Esophagus muscularis mucosa (tissue), 4 donors: ENCODE measurements at places on chromosomes 5 and 9.

DNA sequence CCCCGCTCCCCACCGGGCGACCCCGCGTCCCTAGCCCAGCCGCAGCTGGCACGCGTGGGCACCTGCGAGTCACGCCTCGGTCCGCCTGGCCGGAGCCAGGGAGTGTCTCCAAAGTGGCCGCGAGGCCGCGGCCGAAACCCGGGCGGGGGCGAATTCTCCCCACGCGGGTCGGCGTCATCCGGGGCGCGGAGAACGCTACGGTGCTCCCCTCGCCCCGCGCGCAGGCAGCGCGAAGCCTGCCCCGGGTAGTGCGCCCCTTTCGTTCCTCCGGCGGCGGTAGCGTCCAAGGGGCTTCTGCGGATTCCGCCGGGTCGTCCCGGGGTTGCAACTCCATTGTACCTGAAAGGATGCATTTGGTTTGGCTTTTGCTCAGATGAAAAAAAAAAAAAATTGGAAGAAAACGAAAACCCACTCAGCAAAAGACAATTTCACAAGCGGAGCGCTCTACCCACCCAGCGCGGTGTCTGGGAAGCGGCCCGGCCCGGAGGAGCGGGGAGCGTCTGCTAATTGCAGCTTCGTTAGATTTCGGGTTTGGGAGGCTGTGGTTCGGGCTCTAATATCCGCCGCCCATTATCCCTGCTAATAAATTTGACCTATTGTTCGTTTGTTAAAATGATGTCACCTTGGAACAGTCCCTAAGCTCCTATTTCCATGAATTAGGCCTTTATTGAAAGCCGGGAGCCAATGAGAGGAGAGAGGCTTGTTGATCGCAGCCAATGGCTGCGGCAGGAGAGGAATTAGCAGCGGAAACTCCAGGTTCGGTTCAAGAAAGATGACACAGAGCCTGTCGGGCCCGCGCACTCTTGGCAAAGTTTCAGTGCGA is at the start of gene TLX3:
Gene TLX3, plus strand, starts transcription at position 796 of the 823 bp plus-strand sequence. CDS start 118 bp downstream, outside the sequence.
- DNase-seq: no peak

- DNase-seq: no peak
Measured at GRCh38 chr5:4487581-4487980, 652.5 kb upstream of the ADAMTS16 start.

DNA sequence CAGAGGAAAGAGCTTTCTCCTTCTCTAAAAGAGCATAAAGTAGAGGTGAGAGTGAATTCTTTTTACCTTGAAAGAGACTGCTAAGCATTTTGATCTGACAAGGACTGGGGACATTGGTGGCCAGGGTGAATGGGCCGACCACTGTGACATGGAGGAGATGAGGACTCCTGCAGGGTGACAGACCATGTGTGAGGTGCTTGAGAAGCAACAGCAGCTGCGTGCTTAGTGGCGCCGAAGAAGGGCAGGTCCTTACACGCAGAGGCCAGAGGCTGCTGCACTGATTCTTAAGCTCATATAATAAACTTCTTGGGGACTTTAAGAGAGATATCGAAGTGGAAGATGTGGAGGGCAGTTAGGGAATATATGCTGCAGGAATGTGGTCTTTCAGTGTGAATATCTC is 8.7 kb upstream of the JAKMIP2 start:
- no peak for DNase-seq

DNA sequence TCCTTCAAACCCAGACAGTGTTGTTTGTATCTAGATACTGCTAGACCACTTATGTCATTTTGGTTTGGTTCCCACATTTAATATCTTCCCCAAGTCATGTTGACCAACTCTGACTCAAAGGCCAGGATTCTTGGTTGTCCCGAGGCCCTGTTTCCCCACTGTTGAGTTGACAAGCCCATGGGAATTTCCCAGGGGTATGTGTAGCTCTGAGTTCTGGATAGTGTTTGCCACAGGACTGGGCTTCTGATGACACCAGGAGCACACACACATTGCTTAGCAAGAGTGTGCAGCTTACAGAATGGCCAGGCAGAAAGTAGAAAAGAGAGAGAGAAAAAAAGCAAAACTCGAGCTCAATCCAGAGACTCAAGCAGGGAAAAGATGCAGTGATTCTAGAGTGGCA is 214.4 kb downstream of the NXNL2 start:
- peak; percentile 85 for DNase-seq

- no peak for DNase-seq
Measured at GRCh38 chr5:160165137-160166068, 46.2 kb upstream of the PWWP2A start.

GRCh38 chr9:16509997-16510396 is 360.5 kb downstream of the BNC2 start:
- no peak for DNase-seq

DNA sequence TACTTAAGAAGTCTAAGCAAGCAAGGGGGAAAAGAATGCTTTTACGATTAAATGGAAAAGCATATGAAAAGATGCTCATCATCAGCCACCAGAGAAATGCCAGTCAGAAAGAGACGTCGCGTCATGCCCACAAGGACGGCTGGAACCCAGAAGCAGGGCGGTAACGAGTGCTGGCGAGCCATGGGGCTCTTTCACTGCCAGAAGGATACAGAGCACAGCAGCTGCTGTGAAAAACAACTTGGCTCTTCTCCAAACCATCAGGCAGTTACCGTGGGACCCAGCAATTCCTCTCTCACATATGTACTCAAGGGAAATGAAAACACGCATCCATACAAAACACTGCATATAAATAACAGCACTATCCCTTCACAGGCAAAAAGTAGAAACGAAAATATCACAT is 95.5 kb downstream of the CAMSAP1 start:
- no peak for DNase-seq

DNA sequence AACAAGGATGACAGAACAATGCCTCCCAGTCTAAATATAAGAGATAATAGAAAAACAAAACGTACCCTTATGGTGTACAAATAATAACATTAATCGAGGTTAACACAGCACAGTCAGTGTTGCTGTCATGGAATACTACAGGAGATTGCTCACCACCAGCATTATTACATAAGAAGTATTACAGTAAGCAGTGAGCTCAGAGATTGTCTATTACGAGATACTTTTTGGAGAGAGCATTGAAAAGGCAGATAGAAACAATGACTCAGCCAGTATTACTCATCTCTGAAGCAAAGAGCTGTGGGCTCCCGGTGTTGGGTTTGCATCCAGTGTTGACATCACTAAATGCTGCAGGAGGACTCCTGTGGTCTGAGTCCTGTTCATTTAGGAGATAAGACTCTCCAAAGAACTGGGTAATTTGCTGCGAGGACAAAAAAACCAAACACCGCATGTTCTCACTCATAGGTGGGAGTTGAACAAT is 191.9 kb upstream of the SEMA6A start:
- no peak for DNase-seq

GRCh38 chr5:128782446-128782845 is 182.8 kb upstream of the SLC27A6 start:
- no peak for DNase-seq

DNA sequence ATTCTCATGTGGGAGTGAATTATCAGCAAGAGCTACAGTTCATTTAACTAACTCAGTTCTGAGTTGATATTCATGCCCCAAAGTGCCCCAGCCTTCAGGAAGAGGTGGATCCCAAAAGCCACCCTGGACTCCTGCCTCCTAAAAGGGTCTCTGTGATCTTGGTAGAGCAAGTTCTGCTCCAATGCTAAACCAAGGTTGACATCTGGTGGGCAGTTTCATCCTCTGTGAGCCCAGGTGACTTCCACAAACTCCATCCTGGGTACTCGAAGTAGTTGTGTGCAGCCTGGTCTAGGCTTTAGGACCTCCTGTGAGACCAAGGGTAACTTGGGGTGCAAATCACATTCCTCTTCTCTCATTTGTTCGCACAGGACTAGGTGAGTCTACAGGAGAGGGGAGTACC is 816.8 kb downstream of the MTRR start:
- DNase-seq: no peak

DNA sequence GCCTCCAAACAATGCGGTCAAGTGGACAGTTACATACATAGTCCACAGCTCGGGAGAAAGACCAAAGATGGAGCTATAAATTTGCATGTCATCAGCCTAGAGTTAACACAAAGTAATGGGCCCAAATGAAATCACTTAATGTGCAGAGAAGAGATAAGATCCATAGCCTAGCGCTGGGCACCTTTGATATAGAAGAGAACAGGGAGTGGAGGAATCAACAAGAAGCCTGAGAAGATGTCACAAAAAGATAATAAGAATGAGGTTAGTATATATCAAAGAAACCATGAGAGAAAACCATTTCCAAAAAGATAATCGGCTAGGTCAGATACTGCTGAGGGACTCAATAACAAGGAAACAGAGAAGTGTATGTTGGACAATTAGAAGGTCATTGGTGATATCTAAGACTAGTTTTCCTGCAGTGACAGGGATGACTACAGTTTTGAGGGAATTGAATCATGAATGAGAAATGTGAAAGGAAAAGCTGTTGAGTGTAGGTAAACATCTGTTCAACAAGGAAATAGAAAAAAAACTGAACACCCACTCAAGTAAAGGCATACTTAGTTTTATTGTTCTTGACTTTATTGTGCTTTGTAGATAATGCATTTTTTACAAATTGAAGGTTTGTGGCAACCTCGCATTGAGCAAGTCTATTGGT is 68.7 kb upstream of the CDH6 start:
- DNase-seq: no peak

GRCh38 chr9:136609838-136610311 is 52.8 kb upstream of the EGFL7 start:
- no peak for DNase-seq

GRCh38 chr9:127915801-127916719 is 781 bp downstream of the ST6GALNAC4 start:
- no peak for DNase-seq

GRCh38 chr5:62450259-62450658 is 37.7 kb downstream of the IPO11 start:
- DNase-seq: no peak

- DNase-seq: no peak
Measured at GRCh38 chr5:172855597-172856292, 21.7 kb downstream of the ERGIC1 start.

- no peak for DNase-seq
Measured at GRCh38 chr9:117796681-117797080, 92.5 kb downstream of the TLR4 start.

DNA sequence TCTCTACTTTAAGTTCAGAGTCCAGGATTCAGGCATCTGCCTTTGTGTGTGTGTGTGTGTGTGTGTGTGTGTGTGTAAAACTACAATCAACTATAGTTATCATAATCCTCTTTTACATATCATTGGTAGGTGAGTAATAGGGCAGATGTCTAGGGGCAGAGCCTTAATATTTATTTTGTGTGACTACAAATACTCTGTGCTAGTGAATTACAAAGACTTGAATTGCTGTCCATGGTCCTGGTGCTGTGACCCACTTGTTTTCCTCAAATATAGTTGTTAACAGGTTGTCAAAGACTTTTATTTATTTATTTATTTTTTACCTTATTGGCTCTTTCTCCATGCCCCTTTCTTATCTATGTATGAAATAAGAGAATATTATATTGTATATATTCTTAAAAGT is 196.8 kb downstream of the ANXA1 start:
- no peak for DNase-seq

DNA sequence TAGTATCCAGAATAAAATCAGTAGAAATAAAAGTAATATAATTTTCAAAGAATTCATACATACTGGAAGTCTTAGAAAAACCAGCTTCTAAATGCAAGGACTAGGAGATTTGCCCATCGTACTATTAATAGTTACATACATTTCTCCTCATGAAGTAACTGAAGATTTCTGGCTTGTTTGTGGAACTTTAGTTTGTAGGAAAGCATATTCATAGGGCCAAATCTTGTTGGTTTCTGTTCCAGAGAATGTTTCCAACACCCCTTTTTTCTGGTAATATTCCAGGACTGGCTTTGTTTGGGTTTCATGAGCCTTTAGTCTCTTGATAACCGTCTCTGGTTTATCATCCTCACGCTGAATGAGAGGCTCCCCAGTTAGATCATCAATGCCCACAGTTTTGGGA is 66.3 kb upstream of the TJP2 start:
- no peak for DNase-seq

GRCh38 chr5:17115855-17116254 is 101.6 kb upstream of the BASP1 start:
- no peak for DNase-seq

DNA sequence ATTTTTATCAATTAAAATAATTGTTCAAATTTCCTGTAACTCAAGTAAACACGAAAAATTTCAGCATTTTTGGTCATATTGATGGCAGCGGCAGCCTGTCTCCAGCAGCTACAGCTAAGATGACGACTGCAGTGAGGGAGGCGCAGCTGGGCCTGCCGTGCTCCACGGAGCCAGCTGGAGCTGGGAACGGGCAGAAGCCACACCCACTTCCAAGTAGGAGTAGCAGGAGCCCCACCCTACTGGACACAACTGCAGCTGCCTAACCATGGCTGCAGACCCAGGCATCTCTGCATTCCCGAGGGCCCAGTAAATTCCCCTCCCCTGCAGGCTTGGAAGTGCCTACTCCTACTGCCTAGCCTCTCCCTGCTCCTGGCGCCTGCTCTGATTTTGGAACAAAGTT is 2031.7 kb downstream of the EFNA5 start:
- no peak for DNase-seq

- no peak for DNase-seq
Measured at GRCh38 chr5:138557677-138558076, 14.6 kb upstream of the ETF1 start.

- DNase-seq: no peak
Measured at GRCh38 chr9:31519011-31519410, 865.4 kb upstream of the ACO1 start.

DNA sequence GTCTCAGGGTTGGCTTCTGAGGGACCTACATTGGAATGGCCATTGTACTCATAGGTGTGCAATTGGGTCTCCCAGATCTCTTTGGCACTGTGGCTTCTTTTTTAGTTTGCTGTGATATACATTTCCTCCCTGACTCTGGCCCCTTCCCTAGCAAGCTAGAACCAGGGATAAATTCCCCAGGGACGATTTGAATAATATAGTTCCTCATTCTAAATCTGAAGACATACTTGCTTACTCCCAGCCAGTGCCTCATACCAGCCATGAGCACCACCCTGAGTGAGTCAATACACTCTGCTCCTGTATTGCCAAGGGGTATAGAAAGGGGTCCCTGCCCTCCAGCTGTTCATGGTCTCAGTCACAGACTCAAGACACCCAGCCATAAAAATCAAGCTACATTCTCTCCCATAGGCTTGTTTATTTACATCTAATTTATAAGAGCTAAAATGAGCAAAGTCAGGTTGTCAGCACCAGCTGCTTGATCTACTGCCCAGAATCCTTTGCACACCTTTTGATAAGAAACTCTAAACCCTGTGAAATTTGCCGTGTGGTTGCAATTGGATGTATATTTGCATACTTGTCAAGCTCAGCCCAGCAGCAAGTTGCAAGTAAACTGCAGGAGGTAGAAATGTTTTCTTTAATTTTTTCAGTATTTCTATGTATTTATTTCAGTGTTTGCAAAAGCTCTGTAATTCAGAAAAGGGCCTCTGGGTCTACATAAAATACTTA is 219.9 kb upstream of the IRX1 start:
- no peak for DNase-seq

GRCh38 chr9:128254362-128254761 is 21.4 kb downstream of the GOLGA2 start:
- no peak for DNase-seq

DNA sequence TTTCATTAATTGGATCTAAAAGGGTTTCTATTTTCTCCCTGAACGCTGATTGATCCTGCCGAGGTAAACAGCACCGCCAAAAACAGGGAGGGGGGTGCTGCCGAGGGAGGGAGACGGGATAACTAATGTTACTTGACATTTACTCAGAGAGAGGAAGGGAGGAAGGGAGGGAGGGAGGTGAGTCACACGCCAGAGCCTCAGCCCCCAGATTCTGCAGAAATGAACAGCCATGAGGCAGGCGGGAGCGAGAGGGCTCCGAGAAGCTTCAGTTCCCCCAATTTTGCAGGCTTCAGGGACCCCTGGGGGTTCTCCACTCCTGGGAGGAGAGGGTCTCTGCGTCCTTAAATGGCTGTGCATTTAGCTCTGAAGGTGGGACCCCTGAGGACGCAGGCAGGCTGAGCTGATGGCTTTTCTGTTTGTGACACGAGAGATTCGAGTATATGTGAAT is 59.1 kb upstream of the IER5L start:
- DNase-seq: no peak
